Stimulated activated CD4-positive, alpha-beta T cell treated with anti-CD3 and anti-CD28 coated beads, Interleukin-1b, Interleukin-23, amount 100 ng/mL, for 1 hour (primary cell): ENCODE measurements at places on chromosomes 3 and 15.

GRCh38 chr3:185308126-185308754 is 54.4 kb upstream of the EHHADH start:
- no peak for DNase-seq

DNA sequence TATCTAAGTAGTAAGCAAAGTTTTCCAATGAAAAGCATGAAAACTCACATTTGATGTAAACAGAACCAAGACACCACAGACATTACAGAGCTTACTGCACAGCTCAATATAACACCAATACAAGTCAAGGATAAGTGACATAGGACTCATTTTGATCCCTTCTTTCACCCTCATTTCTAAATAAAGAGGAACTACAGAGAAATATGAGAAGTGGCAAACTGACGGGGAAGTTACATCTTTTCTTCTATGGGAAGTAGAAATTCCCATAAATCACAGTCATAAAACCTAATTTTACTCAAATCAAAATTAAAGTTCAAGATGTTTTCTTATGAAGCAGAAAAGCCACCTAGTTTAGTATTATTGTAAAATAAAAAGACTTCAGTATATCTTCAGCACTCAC is 3.8 kb downstream of the ATG3 start:
- no peak for DNase-seq

DNA sequence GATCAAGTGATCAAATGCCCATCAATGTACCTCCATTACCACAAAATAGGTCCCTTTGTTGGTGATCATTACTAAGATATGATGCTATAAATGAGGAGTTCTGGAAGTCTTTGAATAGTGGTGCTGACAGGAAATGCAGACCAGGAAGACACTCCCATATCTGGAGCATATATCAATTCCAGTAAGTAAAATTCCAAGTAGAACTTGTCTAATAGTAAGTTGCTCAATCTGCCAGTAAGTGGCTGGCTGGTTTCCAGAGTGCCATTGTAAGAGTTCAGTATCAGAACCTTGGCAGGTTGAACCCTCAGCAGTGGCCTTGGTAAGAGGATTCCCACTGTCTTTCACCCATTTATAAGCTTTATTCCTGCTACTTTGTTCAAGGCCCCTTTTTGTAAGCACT is 379.9 kb upstream of the RBMS3 start:
- no peak for DNase-seq

- DNase-seq = no peak
Observed at GRCh38 chr3:48405971-48406370, 23.9 kb downstream of the PLXNB1 start.

GRCh38 chr15:69976366-69976994 is 121.2 kb downstream of the TLE3 start:
- DNase-seq = peak; percentile 3

DNA sequence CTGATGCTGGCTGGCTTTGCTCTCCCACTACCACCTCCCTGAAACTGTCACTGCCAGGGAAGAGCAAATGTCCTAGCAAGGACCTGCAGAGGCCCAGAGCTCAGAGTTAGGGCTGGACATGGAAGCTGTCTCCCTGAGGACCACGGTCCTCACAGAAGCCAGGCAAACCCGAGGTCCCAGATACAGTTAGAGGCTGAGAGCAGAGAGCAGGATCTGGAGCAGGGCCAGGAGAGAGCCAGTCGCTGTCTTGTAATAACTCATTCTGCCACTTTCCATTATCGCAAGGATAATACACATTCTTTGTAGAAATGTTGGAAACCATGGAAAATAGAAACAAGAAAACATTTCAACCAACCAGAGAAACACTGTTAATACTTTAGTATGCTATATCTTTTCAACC is 10.1 kb downstream of the GHSR start:
- DNase-seq = no peak

GRCh38 chr15:58864602-58865424 is 68.7 kb downstream of the SLTM start:
- DNase-seq = no peak

- DNase-seq = no peak
Observed at GRCh38 chr3:134064081-134064480, 34.4 kb upstream of the SLCO2A1 start.

GRCh38 chr3:64971602-64972001 is 283.8 kb upstream of the ADAMTS9 start:
- DNase-seq = no peak

GRCh38 chr3:116920826-116921610 is 211.4 kb downstream of the TUSC7 start:
- no peak for DNase-seq

DNA sequence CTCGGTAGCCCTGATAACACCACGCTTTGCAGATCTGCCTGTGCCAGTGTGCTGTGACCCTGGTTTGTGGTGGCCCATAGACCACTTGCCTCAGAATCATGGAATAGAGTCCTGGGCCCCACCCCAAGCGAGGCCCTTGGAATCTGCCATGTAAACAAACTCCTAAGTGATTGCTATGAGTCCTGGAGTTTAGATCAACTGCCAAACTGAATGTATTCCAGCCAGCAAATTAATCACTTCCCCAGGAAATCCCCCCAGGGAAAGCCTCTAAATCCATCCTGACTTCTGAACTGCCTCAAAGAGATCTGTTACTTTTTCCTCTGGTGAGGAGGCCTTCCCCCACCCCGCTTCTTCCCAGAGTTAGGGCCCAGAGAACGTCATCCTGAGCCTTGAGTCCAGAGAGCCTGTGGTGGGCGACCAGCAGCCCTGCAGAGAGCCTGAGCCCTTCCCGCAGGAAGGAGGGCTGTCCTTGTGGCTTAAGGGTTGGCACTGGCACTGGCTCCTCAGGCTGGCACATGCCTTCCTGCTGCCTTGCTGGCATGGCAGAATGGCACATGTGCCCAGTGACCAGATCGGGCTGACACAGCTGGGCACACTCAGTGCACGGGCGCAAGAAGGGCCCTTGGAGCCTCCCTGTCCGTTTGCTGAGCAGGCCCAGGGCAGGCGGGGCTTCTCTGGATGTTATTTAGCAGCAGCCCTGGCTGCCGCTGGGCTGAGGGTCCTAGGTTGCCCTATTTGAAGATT is 50.6 kb upstream of the PLXNA1 start:
- DNase-seq = no peak

- DNase-seq = no peak
Observed at GRCh38 chr3:23292432-23292831, 89.3 kb downstream of the UBE2E2 start.

DNA sequence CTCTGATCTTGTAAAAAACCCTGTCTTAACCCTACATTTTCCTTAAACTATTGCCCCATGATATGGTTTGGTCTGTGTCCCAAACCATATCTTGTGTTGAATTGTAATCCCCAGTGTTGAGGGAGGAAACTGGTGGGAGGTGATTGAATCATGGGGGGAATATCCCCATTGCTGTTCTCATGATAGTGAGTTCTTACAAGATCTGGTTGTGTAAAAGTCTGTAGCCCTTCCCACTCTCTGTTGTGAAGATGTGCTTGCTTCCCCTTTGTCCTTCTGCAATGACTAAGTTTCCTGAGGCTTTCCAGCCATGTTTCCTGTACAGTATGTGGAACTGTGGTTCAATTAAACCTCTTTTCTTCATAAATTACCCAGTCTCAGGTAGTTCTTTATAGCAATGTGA is 881.4 kb downstream of the DIPK2A start:
- no peak for DNase-seq

DNA sequence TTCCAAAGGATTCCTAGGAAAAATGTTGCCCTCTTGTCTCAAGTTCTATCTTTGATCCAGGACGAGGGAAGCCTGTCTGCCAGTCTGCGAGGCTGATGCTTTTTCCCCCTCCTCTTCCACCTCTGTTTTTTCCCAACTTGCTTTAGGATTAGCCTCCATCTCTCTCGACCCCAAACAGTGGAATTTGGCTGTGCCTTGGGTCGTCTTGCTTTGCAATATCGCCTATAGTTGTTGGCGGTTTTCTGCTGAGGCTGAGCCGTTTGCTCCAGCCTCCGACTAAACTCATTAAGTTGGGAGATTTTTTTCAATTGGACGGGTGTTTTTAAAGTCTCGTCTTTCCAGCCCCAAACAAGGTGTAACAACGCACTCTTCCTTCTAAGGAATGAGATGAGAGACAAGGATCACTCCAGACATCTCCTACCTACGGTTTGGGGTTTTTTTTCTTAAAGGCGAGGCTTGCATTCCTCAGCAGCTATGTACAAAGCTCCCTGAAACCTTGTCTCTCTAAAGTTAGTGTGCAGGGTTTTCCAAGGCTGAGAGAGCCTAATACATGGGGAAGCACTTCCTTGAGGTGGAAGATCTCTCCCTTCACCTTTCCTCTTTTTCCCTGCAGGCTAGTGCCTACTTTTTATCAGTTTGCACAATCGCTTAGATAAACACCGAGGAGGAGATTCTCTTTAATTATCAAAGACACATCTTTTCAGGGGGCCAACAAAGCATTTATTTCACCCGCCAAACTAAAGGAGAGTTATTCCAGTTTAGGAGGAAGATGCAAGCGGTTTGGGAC is 4.8 kb upstream of the NR2F2 start:
- DNase-seq = no peak

DNA sequence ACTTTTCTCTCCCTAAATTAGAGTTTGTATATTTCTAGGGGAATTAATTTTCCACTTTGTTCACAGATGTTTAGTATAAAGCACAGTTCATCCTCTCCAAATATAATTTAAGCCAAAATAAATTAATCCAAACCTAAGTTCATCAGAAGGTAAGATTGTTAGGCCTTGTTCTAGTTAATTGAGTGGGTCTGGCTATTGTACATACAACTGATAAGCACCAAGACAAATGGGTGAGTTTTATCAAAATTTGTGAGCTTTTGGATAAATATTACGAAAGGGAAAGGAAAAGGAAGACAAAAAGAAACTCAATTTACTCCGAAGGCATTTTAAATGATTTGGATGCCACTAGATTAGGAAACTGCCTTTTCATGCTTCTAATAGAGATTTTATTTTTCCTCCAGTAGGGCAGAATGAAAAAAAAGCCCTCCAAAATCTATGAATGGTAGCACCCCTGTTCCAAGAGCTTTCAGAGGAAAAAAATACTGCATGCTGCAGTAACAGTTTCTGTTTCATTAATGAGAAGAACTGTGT is 304.0 kb downstream of the ZNF385D start:
- DNase-seq = no peak

DNA sequence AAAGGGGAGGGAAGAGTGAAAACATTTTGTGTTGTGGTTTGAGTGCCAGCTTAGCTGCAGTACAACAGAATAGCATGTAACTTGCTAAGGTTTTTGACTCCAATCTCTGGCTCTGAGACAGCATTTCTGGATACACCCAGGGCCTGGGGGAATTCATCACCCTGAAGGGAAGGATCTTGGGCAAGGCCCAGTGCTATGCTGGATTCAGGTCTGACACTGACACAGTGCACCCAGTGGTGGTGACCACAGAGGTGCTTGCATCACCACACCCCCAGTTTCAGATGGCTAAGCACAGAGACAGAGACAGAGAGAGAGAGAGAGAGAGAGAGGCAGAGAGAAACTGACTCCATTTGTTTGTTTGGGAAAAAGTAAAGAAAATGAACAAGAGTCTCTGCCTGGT is 74.1 kb upstream of the KBTBD8 start:
- no peak for DNase-seq

GRCh38 chr15:63246691-63247469 is 30.5 kb upstream of the APH1B start:
- no peak for DNase-seq

DNA sequence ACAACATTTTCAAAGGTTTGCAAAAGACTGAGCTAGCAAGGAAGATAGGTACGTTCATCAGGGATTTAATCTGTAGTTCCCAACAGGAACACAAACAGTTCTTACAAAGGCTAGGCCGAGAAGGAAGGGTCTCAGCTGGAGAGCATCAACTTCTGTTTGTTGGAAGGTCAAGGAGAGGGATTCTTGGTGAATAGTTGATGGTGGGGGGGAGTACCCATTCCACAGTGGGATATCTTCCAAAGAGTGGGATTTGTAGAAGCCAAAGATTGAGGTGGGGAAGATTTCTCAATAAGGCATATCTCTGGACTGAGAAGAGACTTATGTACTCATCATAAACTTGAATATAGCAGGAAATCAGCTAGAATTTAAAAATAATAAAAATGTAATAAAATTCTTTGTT is 231.8 kb downstream of the CHST2 start:
- no peak for DNase-seq

DNA sequence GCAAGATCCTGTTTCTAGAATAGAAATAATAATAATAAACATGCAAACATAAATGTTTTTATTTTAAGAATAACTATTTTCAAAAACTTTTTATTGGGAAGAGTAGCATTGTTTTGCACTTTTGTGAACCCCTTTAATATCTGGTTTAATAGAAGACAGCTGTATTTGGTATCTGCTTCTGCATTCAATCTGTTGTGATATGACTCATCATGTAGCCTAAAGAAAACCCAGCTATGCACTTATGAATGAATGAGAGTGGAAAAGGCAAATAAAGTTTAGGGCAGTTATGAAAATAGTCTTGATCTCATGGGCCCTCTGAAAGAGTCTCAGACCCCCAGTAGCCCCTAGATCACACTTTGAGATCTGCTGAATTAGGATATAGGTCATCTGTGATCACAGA is 100.4 kb upstream of the PPP2R3A start:
- no peak for DNase-seq

- no peak for DNase-seq
Observed at GRCh38 chr3:32045091-32045915, 61.1 kb upstream of the GPD1L start.

- DNase-seq = no peak
Observed at GRCh38 chr3:57505901-57506300, 38.2 kb downstream of the DNAH12 start.

GRCh38 chr3:191051037-191051436 is 148.0 kb upstream of the OSTN start:
- no peak for DNase-seq

- no peak for DNase-seq
Observed at GRCh38 chr3:10646531-10647335, 141.3 kb upstream of the ATP2B2 start.

DNA sequence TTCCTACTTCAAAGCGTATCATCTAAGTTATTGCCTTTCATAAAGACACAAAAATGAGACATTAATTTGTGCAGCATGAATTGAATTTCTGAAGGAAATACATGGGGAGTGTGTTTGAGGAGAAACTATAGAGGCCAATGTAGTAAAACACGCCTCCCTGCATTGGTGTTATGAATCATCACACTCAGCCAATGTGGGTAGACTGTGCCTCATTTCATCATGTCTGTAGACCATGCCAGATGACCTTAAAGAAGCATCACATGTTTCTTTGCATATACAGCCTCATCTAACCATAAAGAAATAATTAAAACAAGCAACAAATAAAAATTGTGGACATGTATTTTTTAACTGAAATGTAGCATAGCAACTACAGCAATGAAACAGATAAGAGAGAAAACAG is 486.0 kb upstream of the ADAMTS9 start:
- DNase-seq = no peak

DNA sequence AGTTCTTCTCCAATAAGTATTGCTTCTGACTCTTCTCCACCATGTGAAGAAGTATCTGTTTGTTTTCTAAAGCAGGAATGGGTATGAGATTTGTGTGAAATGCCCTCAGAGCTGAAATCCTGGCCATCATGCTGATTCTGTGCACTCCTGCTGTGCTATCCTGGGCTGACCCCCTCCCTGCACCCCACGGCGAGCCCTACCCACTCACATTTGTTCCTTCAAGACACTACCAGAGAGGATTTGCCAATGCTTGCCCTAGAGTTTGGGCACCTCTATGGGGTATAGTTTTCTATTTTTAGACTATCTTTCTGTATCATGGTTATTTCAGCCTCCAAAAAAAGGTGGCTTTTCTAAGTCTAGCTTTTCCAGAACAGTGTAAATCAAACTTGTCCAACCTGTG is 18.5 kb downstream of the TXNRD3 start:
- no peak for DNase-seq

GRCh38 chr3:58175187-58175436 is 35.7 kb downstream of the DNASE1L3 start:
- no peak for DNase-seq

GRCh38 chr15:38666865-38667510 is 102.4 kb upstream of the RASGRP1 start:
- DNase-seq = no peak
